ENCODE measurements at places on chromosomes 7 and 10. TPM values are rescaled to one million over a fixed set of nuclear protein-coding genes. Genes with fewer than 3 reads are reported as not detected.

DNA sequence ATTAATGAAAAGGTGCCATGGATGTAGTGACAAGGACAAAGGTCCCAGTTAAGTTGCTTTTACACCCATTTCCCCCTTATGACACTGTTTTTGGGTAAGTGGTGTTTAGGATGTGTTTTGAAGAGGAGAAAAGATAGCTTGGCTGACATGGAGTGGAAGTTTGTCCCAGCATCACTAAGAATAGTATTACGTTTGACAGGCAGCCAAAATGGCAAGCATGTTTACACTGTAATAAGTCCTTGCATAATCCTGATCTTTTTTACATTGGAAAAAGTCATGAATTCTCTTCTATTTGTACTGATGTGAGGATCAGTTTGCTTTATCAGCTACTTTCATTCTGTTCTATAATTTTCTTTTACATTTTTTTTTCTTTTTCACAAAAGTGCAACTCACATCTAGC is 137.8 kb downstream of the CHRM2 start:
- no peak for DNase-seq

GRCh38 chr10:55550236-55550635 is 749.2 kb upstream of the PCDH15 start:
- DNase-seq = no peak

DNA sequence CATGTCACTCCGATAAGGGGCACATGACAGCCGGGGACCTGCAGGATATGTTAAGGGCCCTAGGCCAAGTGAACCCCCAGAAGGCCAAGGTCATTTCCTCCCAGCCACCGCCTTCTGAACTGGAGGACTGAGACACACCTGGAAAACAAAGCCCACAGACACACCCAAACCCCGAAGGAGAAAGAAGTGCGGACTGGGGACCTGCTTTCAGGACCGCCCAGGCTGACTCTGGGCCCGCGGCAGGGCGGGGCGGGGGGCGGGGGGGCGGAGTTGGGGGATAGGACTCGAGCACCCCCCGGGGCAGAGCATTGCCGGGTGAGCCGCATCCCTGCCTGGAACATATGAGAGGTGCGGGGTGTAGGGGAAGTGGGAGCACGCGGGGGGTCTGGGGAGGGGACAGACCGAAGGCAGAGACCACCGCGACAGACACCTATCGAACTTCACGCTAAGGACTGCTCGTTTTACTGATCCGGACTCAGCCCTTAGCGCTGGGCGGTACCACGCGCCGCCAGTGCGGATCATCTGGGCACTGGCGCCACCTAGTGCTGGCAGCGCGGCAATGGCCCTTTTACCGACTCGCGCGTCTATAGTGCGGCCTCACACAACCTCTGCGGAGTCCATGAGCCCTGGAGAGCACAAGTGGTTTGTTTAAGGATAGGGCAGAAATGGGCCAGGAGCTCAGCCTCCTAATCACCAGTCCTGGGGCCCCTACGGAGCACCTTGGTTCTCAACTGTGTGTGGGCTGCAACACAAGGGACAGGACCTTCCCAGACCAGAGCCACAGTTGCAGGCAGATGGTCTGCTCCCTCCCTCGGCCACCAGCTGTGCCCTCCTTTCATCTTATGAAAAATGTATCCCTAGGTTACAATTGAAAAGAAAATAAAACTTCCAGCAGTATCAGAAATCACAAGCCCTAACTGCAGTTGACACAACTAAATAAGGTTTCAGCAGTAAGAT is 157.6 kb downstream of the HERPUD2 start:
- peak; percentile 92 for DNase-seq

DNA sequence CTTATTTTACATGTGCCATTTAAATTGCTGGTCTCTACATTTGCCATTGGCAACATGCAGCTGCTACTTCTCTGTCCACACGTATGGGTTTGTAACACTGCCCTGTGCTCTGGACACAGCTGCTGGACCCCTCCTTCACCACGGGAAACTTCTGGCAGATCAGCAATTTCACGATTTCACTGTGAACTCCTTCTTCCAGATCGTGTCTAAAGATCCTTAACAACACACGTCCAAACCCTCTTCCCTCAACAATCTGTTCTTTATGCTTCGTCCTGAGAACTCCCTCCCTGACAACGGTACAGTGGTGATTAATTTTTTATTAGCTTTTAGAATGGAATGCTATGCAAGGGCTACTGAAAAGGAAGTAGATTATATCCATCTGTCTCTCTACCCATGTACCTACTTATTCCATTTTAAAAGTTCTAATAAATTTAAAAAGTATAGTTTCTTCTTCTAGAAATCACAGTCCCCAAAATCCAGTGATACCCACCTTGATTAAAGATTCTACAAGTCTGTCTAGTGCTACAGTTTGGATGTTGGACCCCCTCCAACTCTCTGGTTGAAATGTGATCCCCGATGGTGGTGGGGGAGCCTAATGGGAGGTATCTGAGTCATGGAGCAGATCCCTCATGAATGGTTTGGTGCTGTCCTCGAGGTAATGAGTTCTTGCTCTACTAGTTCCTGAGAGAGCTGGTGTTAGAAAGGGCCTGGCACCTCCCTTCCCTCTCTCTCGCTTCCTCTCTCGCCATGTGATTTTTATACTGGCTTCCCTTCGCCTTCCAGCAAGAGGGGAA is 81.0 kb downstream of the KIAA1549 start:
- DNase-seq = no peak

DNA sequence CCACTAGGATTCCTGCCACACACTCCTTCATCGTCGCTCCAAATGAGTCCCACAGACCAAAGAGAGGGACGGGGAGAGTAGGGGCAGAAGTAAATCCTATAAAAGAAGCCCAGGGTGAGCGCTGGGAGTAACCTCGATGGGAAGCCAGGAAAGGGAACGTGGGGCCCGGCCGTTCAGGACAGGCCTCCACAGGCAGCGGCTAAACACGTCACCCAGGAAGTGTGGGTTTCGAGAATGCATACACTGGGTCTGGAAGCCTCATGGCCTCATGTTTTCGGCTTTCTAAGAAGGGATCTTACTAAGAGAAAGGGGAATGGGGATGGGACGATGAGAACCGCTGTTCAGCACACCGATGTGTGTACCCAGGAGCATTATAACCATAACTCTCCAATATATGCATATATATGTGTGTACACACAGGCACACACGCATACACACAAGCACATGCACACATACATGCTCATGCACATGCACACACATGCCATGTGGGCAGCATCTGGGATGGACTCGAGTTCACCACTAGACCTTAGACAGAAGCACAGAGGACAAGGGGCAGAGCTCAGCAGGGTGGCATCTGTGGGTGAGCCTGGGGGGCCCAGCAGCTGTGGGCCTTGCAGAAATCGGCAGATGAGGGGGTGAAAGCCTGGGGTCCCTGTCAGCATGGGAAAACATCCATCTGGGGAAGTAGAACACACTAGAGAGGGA is 14.8 kb upstream of the CNPY1 start:
- no peak for DNase-seq

DNA sequence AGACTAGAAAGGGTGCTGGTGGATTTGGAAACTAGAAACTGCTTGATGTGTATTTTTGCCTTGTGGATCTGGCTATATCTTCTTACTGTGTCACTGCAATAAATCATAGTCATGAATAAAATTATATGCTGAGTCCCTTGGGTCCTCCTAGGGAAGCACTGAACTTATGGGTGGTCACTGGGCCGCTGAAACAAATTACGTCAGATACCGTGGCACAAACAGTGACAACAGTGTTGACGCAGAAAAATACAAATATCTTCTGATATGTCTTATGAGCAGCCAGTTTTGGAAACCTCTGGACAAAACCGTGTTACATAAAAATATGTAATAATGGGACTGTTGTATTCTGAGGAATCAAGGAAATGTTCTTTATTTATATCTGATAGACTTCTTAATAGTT is 260.1 kb upstream of the SORCS1 start:
- no peak for DNase-seq

- no peak for DNase-seq
Measured at GRCh38 chr10:123804716-123805115, 86.9 kb downstream of the CPXM2 start.

DNA sequence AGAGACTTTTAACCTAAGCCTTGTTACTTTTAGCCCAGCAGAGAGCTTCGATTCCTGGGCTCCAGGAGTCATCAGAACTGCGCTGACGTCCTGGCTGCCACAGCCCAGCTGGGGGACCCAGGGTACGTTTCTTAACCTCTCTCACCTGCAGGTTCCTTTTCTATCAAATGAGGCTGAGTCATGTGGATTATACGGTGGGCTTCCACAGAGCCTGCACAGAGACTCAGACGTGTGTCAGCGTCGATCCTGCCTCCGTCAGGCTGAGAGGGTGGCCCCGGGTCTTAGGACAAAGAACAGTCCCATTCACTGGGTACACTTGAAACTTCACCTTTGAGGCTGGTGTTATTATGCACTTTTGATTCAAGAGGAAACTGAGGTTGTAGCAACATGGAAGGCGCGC is 100.7 kb upstream of the FGFR2 start:
- no peak for DNase-seq

GRCh38 chr7:92569137-92569536 is 21.1 kb downstream of the FAM133B start:
- no peak for DNase-seq

GRCh38 chr7:47780555-47780954 is 167.7 kb downstream of the PKD1L1 start:
- DNase-seq = no peak

- DNase-seq = no peak
Measured at GRCh38 chr7:20298486-20298901, 32.2 kb upstream of the ITGB8 start.

DNA sequence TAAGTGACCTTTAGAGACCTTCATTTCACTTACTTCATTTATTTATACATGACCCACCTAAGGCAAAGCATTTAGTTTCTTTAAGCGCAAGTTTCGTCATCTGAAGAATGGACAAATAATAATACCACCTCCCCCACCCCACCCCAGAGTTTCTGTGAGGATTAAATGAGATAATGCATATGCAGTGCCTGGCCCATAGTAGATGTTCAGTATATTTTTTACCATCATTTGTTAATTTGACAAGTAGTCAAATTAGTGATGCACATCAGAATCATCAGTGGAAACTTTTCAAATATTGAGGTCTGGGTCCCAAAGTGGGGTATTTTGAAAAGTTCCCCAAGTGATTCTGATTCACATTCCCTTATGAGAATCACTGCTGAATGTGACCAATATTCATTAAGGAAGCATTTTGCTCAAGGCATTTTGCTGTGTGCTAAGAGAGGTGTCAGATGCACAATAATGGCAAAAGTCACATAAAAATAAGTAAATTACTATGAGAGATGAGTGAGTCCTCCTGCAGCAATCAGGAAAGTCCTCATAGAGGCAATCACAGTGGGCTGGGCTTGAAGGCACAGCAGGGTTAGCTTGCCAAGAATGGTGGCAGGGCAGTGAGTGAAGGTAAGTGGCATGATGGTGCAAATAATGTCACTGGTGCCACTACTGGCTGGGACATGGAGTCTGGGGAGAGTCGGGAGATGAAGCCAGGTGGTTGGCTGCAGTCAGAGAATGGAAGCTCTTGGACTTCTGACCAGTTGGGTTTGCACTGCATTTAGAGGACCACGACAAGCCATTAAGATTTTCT is 244.1 kb downstream of the PTEN start:
- no peak for DNase-seq

GRCh38 chr10:122845783-122846332 is at the start of gene CUZD1:
TSS of gene CUZD1 (minus strand) at chr10:122845857. CDS start at chr10:122845843, 14 bp downstream.
- no peak for DNase-seq

DNA sequence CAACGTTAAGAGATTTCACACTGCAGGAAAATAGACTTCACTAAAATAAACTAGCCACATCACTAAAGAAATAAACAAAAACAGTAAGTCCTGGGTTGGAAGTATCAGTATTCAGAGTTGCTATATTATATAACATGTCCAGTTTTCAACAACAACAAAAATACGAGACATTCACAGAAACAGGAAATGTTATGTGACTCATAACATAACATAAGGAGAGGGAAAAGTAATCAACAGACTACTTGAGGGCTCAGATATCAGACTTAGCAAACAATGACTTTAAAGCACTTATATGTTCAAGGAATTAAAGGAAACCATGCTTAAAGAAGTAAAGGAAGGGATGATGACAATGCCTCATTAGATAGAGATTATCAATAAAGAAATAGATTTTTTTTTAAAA is 73.5 kb upstream of the MKLN1 start:
- no peak for DNase-seq

Gene ANXA8
- total RNA-seq = 1.1 TPM

Gene XRCC2
- 0.65 TPM for total RNA-seq

Gene PLCE1
- total RNA-seq = 4.2 TPM

Gene SYPL1
- total RNA-seq = 89.9 TPM

Gene NPFFR1
- total RNA-seq = not detected

Gene PDZD7
- 0.22 TPM for total RNA-seq

Gene SYNPO2L
- total RNA-seq = 232 TPM

Gene MYOZ1
- total RNA-seq = 0.51 TPM

Gene HOXA1
- total RNA-seq = not detected

All from Right ventricle myocardium inferior (tissue), 1 donor.